Activated CD4-positive, alpha-beta T cell treated with anti-CD3 and anti-CD28 coated beads, Interleukin-2, amount 50 U/mL, for 16 hours (primary cell): ENCODE measurements at places on chromosomes 3 and 15.
A peak's percentile ranks its signal among the peaks of the same experiment; 100 is the strongest.

GRCh38 chr15:27219636-27220035, 248.7 kb downstream of the GABRG3 start:
- no peak for DNase-seq

DNA sequence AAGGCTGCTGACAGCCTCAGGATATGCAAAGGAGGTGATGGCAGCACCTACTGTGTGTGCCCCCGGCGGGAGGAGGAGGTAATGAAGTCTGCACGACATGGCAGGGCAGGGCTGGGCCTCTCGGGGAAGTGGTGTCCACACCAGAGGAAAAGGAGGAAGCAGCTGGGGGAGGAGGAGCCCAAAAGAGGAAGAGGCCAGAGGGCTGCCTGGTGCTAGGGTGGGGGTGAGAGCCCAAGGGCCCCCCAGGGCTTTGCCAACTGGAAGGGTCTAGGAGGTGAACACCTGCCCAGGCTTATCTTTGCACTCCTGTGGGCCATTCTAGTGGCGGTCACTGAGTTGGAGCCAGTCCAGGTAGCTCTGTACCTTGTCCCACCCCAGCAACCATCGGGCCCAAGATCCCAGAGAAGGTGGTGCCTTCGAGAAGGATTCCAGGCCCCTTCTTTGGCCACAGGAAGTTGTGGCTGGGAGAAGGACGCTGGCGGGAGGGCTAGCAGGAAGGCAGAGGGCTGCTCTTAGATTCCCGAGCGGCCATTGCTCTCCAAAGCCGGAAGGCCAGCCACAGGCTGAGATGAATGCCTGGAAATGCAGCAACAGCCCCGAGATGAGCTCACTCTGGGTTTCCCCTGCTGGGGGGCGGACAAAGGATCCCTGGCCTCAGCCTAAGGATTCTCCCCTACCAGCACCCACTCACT, 7.0 kb downstream of the GNAI2 start:
- DNase-seq, result peak; percentile 53

GRCh38 chr3:117671722-117672318, 962.2 kb downstream of the TUSC7 start:
- no peak for DNase-seq

GRCh38 chr3:43203022-43203421, 83.3 kb upstream of the SNRK start:
- DNase-seq, result no peak

GRCh38 chr15:78347586-78348543, 7.7 kb downstream of the CRABP1 start:
- DNase-seq, result no peak

DNA sequence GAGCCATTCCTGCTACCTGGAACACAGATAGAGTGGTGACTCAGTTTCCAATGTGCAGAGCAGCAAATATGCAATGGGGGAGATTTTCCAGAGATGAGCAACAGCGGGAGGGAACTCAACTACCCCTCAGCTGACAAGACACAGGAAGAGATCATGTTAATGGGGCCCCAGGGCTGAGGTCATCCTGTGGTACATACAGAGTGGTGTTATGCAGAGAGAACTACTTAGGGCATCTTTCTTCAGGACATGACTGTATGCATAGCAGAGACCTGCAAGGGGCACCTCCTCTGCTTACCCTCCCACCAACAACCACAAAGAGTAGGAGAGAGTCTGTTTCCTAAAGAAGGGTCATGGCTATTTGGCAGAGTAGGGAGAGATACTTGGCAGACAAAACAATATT, 6.8 kb upstream of the TBC1D5 start:
- peak; percentile 45 for DNase-seq

DNA sequence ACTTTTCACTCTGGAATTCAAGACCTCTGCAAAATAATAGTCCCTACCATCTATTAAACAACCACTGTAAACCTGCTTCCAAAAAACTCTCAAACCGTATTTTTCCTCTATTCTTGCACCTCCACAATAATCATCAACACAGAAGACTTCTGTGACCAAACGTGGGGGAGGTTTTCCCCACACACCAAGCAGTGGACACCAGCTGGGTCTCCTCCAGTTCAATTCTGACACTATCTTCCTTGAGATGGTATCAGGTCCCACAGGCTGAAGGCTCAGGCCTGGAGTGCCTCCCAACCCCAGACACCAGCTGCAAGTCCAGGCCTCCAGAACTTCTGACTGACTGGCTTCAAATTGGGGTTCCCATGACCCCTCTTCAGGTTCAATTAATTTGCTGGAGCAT, 89.6 kb upstream of the RAP2B start:
- no peak for DNase-seq

DNA sequence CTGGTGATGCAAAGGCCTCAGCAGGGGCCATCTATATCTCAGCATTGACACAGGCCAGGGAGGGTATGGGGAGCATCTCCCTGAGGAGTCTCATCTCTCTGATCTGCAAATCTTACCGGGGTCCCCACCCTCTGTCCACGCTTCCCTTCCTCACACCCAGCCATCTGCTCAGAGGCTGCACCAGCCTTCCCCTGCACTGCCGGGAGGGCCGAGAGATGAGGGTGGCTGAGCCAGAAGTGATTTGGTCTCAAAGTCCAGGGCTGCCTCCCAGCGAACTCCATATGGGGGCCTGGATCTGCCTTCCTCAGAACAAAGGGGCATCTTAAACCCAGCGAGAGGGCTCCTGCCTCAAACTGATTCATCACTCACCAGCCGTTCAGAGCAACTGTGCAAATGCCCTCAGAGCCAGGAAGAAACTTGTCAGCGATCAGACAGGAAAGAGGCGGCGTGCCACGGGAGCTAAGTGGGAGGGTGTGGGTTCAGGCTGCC, 4.6 kb downstream of the IGDCC3 start:
- no peak for DNase-seq

DNA sequence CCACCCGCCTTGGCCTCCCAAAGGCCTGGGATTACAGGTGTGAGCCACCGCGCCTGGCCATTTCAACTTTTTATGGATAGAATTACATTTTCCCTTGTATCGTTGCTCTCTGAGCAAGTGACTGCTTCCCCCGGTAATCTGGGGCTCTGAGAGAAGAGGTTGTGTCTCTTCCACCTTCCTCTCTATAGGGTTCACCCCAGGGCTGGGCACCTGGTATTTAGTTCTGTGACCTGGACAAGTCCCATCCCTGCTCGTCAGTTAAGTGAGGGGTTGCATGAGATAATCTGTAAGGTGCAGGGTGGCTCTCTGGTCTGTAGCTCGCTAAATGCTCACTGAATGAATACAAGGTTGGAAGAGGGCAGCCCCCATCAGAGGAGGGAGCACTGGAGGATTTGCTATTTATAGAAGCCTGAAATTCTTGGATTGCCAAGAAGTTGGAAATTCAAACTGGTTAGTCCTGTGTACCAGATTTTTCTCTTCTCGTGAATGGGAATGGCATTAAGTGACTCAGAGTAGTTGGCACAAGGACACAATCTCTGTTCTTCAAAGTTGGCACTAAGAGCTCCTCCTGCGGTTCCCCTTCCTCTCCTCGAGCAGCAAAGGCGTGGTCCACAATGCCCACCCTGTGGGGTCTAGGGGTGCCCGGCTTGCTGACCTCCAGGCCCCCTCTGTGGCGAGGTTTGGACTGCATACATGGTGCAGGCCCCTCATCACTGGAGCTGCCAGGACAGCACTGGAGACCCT, 68.1 kb upstream of the DLG1 start:
- no peak for DNase-seq

- DNase-seq, result no peak
Measured at GRCh38 chr15:67066041-67066958, 898 bp downstream of the SMAD3 start.

- DNase-seq, result peak; percentile 5
Measured at GRCh38 chr3:136595913-136596697, 156.1 kb downstream of the STAG1 start.

GRCh38 chr15:97026781-97027180, 696.3 kb downstream of the NR2F2 start:
- no peak for DNase-seq

GRCh38 chr15:67142767-67143100, 77.3 kb downstream of the SMAD3 start:
- DNase-seq, result no peak

GRCh38 chr3:100210772-100211135, 50.0 kb upstream of the TBC1D23 start:
- DNase-seq, result peak; percentile 8

DNA sequence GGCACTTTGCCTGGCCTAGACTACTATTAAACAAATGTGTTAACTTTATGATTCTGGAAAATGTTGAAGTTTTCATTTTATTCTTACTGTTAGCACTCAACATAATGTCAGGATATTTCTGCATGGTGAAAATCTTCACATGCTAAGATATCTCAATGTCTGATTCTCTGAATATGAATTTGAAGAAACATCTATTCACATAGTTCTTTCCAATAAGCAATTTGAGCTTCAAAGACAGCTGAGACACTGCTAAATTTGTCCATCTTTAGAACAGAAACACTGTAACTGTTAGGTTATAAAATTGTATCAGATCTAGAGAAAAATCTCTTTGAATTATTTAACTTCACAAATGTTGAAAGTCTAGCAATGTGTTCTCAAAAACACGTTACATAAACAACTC, 970.2 kb downstream of the PLOD2 start:
- no peak for DNase-seq

DNA sequence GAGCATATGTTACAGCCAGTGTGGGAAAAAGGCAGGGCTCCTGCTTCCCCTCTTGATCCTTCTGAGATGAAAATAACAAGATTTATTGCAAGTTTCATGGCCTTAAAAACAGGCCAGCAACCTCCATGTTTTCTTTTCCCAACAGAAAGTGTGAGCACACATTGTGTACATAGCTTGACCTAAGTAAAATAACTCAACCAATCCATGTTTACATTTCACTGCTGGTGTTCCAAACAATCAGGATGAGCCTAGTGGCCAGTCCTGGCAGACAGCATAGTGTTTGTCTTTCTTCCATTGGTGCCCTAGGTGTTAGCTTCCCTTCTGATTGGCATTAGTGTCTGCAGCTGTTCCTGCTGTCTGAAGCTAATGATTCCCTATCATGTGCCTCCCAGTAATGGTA, 847.7 kb downstream of the EPHA3 start:
- DNase-seq, result no peak

DNA sequence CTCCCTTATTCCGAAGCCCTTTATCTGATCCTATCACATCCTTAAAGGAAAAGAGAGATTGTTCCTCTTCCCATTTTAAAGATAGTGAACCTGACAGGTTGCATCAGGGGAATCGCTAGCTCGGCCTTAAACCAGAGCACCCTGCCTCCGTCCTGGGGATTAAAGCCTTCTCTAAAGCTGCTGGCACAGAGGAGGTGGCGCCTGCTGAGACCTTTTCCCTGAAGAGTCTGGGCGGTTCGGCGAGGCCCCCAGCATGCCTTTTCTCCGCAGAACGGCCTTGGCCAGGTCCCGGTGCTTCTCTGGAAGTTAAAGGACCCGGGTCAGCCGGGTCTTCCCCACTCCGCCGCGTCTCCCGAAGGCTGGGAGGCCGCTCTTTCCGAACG, 593 bp downstream of the FAM219B start:
- DNase-seq, result peak; percentile 26

GRCh38 chr3:98824256-98824655, 61.1 kb downstream of the ST3GAL6 start:
- DNase-seq, result no peak

- DNase-seq, result no peak
Measured at GRCh38 chr3:133940536-133940935, 44.9 kb upstream of the RAB6B start.

GRCh38 chr3:61820306-61820992, 259.1 kb downstream of the PTPRG start:
- no peak for DNase-seq
